ENCODE measurements at places on chromosomes 16 and 17.

DNA sequence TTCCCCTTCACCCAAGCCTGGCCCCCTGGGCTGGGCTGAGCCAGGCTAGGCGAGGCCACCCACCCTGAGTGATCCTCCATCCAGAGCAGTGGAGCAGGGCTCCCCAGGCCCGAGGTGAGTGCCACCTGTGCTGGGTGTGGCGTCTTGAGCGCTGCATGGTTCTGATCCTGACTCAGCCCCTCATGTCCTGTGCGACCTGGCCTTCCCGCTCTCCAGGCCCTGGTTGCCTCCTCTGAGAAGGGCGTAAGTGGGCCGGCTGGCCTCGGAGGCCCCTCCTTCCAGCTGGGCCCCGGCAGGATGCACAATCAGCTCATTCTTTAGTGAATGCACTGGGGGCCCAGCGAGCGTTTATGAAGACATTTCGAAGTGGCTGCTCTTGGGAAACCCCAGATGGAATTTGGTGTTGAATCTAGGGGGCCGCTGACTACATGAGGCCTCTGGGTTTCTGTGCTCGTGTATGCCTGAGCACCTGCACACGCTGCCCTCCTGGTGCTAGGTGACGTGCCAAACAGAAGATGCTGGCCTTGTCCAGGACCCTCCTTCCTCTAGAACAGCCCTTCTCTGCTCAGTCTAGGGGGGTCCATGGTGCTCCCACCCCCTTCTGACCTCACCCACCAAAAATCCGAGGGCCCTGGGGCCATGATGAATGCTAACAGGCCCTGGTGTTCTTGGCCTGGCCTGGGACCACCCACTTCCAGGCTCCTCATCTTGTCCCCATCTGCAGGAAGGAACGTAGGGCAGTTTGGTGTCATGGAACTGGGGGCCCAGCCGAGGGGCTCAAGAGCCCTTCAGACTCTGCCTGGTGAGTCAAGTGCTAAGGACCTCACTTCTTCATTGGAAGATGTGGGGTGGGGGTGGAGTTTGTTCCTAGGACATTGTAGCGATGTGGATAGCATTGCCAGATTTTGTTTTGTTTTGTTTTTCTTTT lies 3.6 kb upstream of the TMEM92 start:
- no peak for DNase-seq

DNA sequence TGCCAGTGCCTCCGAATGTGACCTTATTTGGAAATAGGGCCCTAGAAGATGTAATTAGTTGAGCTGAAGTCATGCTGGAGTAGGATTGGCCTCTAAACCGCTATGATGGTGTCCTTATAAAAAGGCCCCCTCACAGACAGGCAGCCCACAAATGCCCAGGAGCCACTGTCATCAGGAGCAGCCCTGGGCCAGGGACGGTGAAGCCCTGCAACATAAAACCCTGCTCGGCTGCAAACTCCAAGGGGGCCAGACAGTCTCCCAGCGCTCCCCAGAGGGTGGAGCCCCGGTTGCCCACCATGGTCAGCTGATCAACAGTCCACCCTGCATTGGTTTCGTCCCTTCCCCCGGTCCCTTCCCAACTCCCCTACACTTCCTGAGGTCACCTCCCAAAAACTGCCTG lies 351.7 kb downstream of the FOXL1 start:
- no peak for DNase-seq

DNA sequence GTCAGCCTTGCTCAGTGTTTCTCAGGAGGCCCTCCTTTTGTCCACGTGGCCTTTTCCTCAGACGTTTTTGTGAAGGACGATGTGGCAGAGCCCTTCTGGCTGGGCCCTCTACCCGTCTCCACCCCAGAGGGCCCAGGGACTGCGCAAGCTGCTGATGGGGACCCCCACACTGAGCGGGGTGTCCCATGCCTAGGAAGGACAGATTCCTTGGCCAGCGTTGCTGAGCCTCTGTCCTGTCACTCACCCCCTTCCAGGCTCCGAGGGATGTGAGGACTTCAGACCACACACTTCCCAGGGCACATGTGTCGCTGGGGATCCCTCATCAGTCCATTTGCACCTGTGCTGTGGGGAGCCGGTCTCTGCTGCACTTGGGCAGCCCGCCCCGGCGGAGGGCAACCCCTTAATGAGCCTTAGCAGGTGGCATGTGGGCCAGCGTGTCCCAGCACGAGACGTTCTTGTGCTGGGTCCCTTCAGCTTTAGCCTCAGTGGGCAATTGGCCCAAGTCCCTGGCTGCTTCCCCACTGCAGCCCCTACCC lies 48.3 kb downstream of the NT5M start:
- no peak for DNase-seq

- DNase-seq, result no peak
These were observed 17.3 kb downstream of the MPHOSPH6 start for GRCh38 chr16:82152641-82153112.

DNA sequence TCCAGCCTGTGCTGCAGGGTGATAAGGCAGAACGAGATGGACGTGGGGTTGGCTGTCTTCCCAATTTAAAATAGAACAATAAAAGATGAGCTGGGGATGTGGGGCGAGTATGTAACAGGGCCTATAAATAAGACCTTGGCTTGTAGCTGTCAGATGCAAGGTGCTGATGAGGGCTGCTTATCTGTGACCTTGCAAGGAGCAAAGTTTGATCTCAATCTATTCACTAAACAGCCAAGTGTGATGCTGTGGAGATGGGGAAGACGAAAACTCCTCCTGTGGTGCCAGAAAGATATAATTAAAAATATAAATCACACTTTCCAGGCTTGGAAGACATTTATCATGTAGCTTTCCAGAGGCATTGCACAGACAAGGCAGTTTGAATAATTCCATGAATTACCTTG lies 26.7 kb upstream of the TEX2 start:
- no peak for DNase-seq

GRCh38 chr16:974611-975261 lies 4.0 kb upstream of the LMF1 start:
- DNase-seq, result no peak

GRCh38 chr16:58614212-58614611 lies 15.4 kb downstream of the CNOT1 start:
- no peak for DNase-seq

- no peak for DNase-seq
These were observed 77.3 kb upstream of the CDH5 start for GRCh38 chr16:66289051-66289680.

DNA sequence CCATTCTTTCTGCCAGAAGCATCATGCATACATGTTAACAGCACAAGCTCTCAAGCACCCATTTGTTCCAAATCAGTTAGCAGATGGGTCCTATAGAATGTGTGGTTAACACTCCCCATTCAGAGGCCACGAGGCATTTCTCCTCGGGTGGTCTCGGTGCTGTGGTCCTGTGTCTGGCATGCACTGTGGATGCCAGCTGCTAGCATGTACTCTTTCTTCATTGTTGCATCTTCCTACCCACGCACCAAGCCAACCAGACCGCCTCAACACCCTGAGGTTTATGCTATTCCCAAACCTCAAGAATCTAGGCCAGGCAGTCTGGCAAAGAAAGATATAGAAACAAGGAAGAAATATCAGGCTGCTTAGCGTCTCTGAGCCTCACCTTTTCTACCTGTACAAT lies 27.8 kb upstream of the MRTFB start:
- no peak for DNase-seq

- no peak for DNase-seq
These were observed 9.0 kb downstream of the CRK start for GRCh38 chr17:1447052-1447451.

DNA sequence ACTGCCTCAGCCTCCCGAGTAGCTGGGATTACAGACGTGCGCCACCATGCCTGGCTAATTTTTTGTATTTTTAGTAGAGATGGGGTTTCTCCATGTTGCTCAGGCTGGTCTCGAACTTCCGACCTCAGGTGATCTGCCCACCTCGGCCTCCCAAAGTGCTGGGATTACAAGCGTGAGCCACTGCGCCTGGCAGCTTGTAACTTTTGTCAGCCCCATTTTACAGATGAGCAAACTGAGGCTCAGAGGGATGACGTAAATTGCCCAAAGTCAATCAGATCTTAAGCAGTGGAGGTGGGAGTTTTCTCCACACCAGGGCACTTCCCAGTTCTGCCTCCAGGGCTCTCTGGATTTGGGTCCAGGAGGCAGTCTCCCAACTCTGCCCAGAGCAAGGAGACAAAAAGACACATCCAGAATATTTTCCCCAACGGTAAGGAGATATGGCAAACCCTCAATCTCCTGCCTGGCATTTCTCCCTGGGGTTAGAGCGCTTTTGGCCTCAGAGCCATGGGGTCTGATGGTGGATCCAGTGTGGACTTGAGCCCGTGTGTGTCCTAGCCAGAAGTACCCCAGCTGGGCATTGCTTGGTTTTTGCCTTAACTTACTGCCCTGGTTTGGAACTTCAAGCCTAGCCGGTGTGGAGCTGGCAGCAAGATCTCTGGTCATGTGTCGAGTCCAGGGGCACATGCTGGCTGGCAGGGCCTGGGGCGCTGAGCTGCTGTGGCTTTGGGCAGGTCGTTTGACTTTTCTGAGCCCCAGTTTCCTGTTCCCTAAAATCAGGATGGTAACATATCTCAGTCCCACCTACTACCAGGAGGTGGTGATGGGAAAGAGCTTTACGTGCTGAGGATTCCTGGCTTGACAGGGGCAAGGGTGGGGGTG lies 3.4 kb downstream of the ADAM11 start:
- no peak for DNase-seq

- no peak for DNase-seq
These were observed 31.1 kb downstream of the IGF2BP1 start for GRCh38 chr17:49028271-49028670.

- no peak for DNase-seq
These were observed 3.0 kb upstream of the RCVRN start for GRCh38 chr17:9907883-9908648.

DNA sequence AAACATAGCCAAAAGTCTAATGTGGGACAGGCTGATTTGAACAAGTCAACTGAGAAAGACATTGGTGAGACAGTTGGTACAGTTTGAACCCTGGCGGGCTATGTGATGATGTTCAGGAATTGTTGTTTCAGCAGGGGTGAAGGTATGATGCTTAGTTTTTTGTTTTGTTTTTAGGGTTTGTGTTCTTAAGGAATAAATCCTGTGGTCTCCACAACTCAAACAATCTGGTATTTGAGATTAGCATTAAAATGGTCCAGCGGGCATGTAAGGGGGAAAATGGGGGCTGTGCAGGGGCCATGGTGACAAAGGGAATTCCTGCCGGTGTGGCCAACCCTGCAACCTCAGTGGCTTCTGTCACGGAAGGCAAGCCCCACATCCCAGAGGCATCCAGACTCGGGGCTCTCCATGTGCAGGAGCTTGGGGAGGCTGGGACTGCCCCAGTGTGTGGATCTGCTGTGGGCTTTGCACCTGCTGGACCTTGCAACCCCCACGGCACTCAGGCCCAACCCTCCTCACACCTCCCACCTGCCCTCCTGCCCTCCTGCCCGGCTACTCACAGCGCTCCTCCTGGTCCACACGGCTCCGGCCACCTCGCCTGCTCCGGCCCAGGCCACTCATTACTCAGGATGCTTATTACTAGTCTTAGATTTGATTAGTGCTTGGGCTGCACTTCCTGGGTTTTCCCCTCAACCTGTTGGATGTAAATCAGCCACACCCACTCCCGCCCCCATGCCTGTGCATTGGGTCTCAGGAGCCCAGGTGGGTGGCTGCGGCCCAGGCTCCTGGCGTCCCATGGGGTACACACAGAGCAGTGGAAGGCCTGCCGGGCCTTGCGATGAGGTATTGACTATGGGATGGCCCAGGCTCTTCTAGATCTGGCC lies at the start of gene TNFRSF13B:
TNFRSF13B (minus strand) TSS at position 661 of the 881 bp plus-strand sequence; CDS start at position 618, 43 bp downstream.
- DNase-seq, result no peak

- DNase-seq, result no peak
These were observed 13.0 kb downstream of the CDH13 start for GRCh38 chr16:82639666-82640336.

- no peak for DNase-seq
These were observed 6.5 kb upstream of the DHX40 start for GRCh38 chr17:59558953-59559352.

GRCh38 chr16:983044-984030 lies 1.8 kb downstream of the SOX8 start:
- no peak for DNase-seq

DNA sequence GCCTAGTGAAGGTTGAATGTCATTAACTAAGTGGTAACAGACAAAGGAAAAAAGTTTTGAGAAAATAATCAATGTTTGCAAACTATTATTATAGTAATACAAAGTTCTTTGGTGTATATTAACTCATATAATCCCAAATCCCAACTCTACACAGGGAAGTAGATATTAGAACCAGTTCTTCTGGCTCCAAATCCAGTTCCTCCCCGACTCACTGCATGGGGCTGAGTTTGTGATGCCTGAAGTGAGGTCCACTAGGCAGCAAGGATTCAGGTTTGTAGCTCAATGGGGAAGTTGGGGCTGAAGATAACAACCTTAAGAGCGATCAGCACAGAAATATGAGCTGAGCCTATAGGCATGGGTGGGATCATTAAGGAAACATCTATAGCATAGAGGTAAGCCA lies 5.6 kb upstream of the SYNRG start:
- no peak for DNase-seq

DNA sequence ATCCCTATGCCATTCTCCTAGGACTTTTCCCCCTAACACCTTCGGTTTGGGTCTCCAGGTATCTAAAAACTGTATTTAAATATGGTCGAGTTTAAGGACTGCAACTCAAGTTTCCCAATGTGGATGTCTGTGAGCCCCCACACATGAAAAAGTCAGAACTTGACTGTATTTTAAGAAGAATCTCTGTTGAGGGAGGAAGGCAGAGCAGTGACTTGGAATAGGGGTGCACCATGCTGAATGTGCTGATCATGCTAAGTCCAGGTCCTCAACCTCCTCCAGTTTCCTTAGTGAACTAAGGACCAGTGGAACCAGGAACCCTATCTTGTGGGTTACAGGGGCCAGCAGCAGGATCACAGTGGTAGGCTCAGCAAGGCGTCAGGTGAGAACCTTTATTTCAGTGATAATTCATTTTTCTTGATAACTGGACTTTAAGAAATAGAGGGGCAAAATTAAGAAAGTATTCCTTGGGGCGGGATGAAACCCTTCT lies 19.5 kb downstream of the GRB7 start:
- no peak for DNase-seq

DNA sequence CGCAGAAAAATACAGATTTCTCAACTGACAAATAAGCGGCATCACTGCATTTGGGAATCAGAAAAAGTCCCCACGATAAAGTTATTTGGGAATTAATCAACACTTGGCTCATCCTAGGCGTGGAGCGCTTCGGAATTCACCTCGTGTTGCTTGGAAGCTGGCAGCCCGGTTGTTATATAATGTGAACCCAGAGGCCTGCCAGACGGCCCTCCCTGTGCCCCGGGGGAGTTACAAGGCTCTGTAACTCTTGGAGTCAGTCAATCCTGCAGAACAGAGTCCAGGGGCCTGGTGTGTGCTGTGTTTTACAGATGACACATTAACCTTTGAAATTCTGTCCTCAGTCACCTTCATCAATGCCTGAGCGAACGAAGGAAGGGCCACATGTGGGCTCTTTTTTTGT lies 111.1 kb downstream of the PITPNC1 start:
- no peak for DNase-seq

All from AG04449 (cell line).